ENCODE measurements at places on chromosomes 1 and 21.
A peak's percentile ranks its signal among the peaks of the same experiment; 100 is the strongest.

- no peak for DNase-seq
Observed at GRCh38 chr1:161071886-161072371, 2.2 kb upstream of the ARHGAP30 start.

DNA sequence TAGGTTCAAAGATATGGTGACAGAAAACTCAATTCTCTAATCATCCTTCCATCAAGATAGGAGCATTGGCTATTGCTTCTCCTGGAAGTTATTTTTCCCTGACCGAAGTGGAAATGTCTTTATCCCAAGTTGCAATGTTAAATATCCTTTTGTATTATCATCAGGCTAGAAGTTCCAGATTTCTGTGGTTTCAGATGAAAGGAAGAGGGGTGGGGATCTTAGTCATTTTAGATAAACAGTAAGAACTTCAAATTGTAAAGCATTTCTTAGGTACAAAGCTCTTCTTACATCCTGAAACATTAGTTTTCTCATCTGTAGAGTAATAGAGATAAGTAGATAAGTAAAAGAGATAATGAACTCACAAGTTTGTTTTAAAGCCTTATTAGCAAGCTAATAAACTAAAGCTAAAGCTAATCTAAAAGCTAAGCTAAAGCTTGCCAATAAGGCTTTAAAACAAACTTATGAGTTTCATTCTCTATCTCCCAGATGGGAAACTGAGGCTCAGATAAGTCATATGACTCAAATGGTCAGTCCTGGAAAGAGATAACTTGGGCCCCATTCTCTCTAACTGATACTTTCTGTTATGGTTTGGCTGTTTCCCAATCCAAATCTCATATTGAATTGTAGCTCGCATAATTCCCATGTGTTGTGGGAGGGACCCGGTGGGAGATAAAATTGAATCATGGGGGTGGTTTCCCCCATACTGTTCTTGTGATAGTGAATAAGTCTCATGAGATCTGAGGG is 99.2 kb upstream of the KCNK2 start:
- no peak for DNase-seq

GRCh38 chr1:55071477-55071876 is 32.1 kb downstream of the PCSK9 start:
- peak; percentile 37 for DNase-seq

DNA sequence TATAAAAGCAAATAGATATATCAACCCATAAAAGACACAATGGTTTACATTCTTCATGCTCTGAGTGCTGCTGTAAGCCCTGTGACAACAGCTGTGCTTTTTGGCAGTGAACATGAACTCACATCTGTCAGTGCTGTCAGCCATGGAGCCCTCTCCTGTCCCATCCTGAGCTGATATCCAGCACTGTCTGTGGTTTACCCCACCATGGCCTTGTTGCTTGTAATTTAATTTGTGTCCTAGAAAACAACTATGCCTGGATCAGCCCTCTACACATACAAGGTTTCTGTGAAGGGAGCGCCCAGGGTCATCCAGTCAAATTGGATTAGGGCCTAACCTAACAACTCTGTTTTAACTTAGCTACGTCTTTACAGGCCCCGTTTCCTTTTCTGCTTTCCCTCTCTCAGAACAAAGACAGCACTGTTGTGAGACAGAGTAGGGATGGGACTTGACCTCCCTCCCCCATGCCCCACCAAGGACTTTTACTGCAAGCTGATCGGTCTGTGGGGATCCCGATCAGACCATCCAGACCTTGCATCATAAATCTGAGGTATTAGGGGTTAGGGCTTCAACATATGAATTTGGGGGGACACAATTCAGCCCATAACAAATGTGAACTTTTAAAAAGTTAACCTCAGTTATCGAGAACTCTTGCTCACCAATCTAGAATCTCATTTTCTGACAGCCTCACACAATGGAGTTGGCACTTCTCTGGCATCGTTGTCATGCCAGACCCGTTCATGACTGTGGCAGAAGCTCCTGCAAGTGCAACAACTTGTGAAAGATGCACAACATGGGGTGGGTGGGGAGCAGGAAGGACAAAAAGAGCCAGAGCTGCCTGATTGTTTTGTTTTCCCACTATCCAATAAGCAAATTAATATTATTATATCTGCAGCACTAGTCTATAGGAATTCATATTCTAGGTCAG is 16.4 kb upstream of the SLC44A3 start:
- DNase-seq = peak; percentile 1

DNA sequence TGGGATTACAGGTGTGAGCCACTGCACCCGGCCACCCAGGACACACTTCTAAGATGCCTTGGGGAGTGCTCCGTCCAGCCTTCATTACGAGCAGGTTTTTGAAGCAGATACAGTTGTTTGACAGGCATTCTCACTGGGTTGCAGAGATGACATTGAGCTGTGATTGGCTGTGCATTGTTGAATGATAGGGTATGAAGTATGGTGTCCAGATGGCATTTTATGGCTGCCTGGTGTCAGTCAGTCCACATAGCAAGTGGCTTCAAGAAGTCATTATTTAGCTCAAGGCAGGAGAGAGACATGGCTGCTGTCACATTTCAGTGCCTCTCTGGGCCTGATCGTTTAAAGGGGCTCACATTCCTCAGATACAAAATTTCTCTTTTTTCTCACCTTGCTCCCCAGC is 14.8 kb upstream of the PADI2 start:
- DNase-seq = peak; percentile 37

DNA sequence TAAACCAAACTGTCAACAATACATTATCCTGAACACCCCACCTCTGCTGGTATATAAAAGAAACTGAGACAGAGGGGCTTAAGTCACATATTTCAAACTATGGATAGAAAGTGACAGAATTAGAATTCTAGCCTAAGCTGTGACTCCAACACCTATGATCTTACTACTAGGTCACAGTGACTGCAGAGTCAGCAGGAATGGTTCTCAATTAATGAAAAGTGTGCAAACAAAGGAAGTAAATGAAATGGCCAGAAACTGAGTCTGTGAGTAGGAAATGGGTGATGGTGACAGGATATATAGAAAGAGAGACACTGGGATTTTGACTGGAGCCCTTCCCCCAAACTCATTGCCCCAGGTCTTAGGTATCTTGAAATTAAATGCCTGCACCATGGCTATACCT is 38.7 kb upstream of the SDC3 start:
- DNase-seq = no peak

GRCh38 chr1:157163273-157164127 is 25.3 kb upstream of the ETV3 start:
- DNase-seq = no peak

DNA sequence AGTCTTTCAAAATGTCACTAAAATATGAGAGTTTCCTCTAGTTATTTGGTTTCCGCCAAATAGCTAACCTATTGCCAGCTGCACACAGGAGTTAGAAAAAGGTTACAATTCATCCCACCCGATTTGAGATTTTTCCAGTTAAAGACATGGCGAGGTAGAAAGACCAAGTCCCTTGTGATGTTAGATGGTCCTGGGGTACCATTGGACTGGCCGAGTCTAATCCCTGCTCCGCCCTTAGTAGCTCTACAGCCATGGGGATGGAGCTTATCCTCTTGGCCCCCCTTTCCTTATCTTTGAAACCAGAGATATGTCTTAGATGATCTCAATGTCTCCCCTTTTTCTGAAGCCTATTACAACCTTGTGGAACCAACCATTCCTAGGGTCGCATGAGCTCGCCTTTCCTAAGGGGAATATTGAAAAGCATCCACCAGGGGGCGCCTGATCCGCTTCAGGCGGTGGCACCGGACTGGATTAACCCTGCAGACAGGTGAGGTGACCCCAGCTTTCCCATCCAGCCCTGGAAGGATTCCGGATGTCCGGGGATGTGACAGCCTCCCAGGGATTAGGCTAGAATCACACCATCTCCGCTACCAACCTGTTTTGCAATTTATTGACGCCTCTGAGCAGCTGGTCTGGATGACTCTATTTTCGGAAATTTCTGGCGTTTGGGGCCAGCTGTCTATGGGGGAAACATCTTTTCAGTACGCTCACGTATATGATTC is 68.3 kb upstream of the SIM2 start:
- DNase-seq = peak; percentile 43
